ENCODE measurements at places on chromosomes 1 and 21.

- DNase-seq, result no peak
These were observed 29.4 kb downstream of the QSOX1 start for GRCh38 chr1:180184041-180184440.

- no peak for DNase-seq
These were observed 3.2 kb downstream of the LRRC42 start for GRCh38 chr1:53949023-53949990.

- no peak for DNase-seq
These were observed 13.1 kb downstream of the S100A10 start for GRCh38 chr1:151980287-151981177.

DNA sequence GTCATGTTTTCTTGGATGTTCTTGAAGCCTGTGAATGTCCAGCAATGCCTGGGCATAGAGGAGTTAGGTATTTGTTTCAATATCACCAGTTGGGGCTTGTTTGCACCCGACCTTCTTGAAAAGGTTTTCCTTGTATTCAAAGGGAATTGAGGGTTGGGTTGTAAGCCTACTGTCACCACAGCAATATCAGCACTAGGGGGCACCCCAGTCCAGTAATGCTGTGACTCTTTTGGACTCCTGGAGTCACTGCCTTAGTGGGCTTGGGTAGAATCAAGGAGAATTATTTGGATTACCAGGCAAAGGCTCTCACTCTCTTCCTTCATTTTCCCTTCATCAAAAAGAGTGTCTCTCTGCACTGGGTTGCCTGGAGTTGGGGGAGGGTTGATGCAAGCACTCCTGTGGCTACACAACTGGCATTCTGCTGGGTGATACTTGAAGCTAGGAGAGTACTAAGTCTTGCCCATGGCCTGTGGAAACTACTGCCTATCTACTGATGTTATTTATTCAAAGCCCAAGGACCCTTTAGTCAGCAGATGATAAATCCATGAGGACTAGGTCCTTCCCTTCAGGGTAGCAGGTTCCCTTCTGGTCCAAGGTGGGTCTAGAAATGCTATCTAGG is 34.5 kb downstream of the OR10R2 start:
- no peak for DNase-seq

DNA sequence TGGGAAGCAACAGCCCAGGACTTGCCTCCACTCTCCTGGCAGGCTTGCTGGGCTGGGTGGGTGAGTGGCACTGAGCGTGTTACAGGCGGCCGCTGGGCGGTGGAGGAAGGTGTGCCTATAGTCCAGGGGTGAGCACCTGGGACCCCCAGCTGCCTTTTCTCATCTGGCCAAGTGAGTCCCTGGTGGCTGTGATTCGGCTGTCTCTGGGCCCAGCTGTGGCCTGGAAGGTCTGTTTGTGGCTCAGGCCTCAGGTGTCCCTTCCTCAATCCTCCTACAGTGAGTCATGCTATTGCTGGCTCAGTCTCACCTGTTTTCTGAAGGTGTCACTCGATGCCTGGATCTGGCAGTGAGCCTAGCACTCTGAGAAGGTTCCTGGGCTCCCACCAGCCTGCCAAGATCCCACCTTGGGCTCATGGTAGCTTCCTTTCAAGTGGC is 564.2 kb downstream of the PTPRU start:
- DNase-seq, result no peak

- no peak for DNase-seq
These were observed 21.6 kb downstream of the RAVER2 start for GRCh38 chr1:64766429-64766828.

DNA sequence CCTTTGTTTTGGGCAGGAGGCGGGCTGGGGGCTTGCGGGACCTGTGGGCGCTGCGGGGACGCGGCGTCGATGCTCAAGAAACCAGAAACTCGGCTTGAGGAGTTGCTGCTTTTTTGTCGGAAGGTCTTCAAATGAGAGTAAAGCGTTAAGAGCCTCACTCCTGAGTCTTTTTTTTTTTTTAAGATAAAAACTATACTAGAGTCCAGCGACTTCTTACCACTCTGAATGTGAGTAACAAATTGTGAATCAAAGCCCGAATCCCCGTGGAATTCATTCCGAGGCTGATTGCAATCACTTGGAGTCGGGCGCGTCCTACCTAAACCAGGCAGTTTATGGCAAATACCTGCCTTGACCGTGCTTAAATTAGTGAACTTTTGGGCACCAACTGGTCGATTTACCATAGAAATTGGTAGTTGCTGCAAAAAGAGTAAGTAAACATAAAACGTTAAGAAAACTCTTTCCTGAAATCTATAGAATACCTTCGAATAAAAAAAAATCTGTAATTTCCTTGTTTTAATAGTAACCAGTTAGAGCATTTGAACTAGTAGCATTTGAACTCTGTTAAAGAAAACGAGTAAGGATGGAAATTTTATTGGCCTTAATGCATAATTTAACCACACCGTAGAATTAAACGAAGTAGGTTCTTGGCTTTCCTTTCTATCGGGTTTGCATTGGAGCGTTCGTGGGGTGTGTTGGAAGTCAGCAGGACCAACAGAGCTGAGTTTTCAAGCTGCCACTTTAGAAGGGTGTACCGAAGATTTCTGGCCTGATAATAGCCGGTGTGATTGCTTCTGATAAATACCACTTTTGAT is 769 bp downstream of the GPSM2 start:
- no peak for DNase-seq

DNA sequence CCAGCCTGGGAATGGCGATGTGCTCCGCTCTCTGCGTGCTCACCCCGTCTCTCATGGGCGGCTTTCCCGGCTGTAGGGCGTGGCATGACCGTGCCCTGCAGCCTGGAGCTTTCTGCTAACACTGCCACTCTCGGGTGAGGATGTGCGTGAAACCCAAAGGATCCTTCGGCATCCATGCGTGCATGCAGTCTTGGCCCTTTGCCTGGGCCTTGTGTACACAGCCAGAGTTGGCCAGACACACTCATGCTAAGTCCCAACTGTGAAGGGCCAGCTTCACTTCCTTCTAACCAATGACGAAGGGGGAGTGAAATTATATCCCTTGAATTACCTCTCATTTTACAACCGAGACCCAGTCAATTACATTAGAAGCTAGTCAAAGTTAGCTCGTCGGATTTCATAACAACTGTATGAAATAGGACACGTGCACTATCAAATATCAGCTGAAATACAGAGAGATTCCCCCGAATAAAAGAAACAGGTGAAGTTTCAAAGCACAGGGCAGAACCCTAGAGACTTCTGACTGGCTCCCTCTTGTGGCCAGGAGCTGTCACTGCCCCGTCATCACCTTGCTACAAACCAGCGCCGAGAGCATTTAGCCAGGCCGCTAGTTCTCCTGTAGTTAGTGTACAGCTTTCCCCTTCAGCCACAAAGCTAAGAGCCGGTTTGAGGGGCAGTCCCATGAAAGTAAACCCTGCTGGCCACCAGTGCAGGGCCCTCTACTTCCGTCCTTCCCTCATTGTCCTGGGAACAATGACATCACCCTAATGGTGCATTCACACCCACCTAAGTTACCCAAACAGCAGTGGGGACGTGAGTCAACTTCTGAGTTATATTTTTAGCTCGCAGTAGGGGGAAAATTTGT is 63.4 kb upstream of the COA6 start:
- peak; percentile 68 for DNase-seq

- no peak for DNase-seq
These were observed 146.8 kb downstream of the DYRK1A start for GRCh38 chr21:37513383-37513782.

GRCh38 chr1:29772584-29773100 is 536.3 kb downstream of the PTPRU start:
- DNase-seq, result no peak

DNA sequence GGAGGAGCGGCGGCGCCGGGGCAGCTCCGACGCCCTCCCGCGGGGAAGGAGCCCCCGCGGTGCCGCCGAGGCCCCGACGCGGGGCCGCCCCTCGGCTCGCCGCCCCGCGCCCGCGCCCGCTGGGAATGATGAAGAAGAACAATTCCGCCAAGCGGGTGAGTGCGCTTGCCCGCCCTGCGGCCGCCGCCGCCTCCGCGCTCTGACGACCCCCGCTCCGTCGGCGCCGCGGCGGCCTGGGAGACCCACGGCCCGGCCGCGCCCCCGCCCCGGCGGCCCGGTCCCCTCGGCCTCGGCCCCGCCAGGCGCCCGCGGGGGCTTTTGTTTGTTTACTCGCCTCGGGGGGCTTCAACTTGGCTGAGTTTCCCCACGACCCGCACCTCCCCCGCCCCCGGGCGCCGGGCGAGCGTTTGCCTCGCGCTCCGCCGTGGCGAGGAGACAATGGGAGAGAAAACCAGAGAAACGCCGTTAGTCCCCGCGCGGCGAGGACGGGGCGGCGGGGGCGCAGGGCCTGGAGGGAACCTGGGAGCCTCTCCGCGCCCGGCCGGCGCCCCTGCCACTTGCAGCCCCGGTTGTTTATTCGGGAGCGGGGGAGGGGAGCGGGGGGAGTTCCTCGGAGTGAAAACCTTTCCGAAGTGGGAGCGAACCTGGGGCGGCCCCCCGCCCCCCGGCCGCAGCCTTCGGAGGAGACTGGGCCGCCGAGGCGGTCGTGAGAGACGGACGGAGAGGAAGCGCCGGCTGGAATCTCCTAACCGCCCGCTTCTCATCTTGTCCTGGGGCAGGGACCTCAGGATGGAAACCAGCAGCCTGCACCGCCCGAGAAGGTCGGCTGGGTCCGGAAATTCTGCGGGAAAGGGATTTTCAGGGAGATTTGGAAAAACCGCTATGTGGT is 661 bp downstream of the PLEKHO1 start:
- DNase-seq, result no peak

DNA sequence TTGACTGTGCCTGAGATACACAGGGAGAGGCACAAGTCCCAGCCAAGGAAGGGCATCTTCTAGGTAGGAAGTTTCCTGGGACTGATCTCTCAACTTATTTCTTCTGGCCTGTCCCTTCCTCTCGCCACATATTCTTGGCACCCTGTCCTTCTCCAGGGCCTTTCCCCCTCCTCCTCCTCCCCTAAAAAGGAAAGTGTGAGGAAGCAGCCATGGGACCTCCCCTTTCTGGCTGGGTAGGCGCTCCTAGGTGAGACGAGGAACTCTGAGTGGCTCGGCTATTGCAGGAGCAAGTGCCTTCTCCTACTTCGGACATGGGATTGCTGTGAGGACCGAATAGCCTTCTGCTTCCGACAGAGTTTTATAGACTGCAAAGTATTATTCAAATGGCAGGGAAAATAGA is 15.5 kb upstream of the MTARC2 start:
- DNase-seq, result no peak

DNA sequence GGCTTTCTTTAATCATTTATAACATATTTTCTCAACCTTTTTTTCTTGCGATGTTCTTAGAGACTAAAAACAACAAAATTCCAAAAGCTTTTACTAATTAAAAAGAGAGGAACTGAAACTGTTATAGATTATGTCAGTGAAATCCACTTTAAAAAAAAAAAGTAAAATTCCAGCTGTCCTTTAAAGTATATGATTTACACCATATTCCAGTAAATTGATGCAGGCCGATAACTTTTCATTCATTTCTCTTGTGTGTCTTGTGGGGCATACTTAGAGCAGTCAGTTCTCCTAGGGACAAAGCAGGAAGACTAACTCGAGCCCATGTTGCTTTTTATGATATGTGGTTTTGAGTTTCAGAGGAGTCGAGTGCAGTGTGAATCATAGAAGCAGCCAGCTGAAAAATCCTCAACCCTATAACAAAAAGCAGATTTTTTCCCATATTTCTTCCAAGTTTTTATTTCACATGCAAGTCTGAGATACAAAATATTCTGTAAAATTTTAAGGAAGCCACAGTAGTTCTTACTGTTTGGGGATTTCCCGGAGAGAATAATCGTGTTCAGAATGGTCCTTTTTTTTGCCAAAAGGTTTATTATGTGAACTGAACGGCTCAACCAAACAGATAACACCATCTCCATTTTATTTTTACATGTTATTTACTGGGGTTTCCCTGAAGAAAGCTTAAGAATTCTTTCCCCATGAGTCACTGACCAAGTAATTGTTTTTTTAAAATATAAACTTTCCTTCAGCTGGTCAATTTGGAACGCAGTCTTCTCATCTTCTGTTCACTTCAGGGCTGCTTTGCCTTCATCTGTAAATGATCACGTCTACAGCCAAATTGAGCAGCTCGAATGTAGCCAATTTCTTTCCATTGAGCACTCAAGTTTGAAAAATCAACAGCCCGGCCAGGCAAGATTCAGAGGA is 77.0 kb upstream of the C1orf105 start:
- DNase-seq, result no peak

DNA sequence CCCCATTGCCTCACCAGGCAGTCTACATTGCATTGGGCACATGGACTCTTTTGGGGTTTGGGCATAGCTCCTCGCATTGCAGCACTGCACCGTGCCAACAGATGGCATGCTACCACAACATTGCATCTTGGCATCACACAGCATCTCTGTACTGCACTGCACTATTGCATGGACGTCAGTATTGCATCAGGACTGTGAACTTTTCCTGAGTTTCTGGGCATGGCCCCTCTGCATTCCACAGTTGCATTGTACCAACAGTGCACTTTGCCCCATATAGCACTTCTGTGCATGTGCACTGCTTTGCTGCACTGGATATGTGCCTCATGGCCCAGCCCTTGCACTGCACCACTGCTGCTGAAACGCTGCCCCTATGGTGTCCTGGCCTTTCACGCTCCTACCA is 9.6 kb downstream of the PTPRU start:
- no peak for DNase-seq

DNA sequence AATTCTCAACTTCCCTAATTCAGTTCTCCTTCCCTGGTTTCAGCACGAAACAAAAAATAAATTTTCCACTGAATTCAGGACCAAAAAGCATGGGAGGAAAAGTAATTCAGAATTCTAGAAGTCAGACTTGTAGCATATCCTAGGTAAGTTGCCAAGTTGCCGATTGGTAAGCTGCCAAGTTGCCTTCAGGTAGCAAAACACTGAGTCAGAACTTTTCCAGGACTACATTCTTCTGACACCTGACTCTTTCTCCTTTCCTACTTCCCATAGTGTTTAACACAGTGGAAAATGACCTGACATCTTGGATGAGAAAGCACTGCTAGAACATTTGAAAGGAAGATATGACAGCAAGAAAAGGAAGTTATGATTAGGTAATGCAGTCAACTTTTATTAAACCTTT is 322.8 kb downstream of the SPATA17 start:
- no peak for DNase-seq

DNA sequence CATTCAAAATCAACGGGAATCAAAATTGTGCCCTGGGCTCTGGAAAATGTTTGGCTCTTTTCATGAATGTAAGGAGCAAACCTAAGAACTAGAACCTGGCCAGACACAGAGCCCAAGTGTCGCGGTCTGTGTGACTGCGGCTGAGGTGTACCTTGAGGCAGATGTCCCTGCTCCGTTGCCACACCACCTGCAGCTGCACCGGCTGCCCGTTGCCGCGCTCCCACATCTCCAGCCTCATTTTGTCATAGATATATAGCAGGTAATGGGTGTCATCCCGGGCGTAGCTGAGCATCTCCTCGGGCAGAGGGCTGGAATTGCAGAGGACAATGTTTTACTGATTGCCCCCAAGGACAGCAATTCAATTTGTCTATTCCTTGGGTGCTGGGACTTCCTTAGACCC is 18.7 kb downstream of the EXOSC10 start:
- no peak for DNase-seq

Measured in NCI-H2081 treated with DMSO at 0.1 percent for 48 hours (cell line).